ENCODE measurements at places on chromosomes 16 and 17. TPM values are rescaled to one million over a fixed set of nuclear protein-coding genes. Genes with fewer than 3 reads are reported as not detected.

LRRC75A gene
- total RNA-seq: 4.8 TPM

DNA sequence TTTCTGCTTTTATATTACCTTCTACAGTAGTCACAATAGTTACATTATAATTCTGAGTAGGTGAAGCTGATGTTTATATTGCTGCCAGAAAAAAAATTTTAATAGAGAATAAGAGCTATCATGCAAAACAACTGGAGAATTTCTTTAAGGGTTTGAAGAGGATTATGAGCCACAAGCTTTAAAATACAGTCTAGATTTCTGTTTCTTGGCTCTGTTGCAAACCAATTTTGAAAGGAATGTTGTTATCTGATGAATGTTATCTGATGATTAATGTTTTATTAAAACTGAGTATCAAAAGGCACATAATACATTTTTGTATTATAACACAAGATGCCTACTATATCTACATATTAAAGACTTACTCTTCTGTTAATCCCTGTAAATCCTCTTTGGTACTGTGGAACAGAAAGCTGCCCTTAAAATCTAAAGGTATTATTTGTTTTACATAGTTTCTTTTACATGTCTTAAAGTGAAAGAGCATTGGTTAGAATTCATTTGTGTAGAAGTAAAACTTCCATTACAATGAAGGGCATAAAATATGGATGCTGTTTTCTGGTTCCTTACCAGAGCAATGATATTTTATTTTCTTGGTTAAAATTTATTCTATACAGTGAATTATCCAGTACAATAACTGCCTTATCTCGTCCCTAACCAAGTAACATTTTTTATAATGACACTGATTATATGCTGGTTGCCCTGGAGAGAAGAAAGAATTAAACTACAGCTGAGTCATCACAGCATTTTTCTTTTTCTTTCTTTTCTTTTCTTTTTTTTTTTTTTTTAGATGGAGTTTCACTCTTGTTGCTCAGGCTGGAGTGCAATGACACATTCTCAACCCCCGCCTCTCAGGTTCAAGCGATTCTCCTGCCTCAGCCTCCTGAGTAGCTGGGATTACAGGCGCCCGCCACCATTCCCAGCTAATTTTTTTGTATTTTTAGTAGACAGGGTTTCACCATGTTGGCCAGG is 205.7 kb downstream of the TANC2 start:
- no peaks in the 10 kb centered on the region for H3K4me1 ChIP-seq
- no peak for DNase-seq
- no peak overlapping the region for H3K27ac ChIP-seq
- no peak overlapping the region for H3K4me3 ChIP-seq
- no peaks in the 10 kb centered on the region for H3K36me3 ChIP-seq
- no peaks in the 10 kb centered on the region for H3K27me3 ChIP-seq

TMC6 gene
- total RNA-seq: 33.7 TPM

- H3K27me3 ChIP-seq: no peaks in the 10 kb centered on the region
- H3K36me3 ChIP-seq: no peaks in the 10 kb centered on the region
- no peak overlapping the region for H3K4me3 ChIP-seq
- no peak for DNase-seq
- no peaks in the 10 kb centered on the region for H3K4me1 ChIP-seq
- no peak overlapping the region for H3K27ac ChIP-seq
Measured at GRCh38 chr16:77965346-77965745, 57.0 kb upstream of the CLEC3A start.

KIF18B gene
- 0.16 TPM for total RNA-seq

- no peaks in the 10 kb centered on the region for H3K27me3 ChIP-seq
- H3K4me1 ChIP-seq: no peaks in the 10 kb centered on the region
- H3K36me3 ChIP-seq: no peaks in the 10 kb centered on the region
- H3K4me3 ChIP-seq: no peak overlapping the region
- no peak overlapping the region for H3K27ac ChIP-seq
Measured at GRCh38 chr16:85312642-85313525, 200.6 kb upstream of the CIBAR2 start.

Data from aorta (tissue), 5 donors.